Stimulated activated CD4-positive, alpha-beta T cell treated with anti-CD3 and anti-CD28 coated beads, Interleukin-4, amount 100 ng/mL, for 4 hours (primary cell): ENCODE measurements at places on chromosomes 16 and 17.

DNA sequence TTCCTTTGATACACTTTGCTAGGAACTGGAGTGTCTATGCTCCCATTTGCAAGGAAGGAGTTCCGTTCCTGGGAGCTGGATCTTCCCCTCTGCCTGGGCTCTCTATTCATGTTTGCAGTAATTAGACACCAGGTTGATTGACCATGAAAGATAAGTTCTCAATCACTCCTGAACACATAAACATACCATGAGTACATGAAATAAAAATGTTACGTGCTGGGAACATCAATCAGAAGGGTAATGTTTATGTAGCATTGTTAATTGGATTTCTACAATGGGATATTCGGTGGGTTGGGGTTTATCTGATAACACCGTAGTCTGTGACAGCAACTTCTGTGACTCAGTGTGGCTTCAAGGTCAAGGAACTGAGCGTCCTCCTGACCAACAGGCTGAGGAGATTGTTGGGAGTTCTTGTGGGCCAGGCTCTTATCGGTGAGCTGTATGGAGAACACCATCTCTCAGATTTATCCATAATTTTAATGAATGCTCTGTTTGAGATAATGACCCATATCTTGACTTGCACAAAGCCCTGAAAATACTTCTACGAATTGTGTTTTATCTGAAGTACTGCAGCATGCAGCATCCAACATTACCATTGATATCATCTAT lies 136.4 kb downstream of the NPIPB5 start:
- DNase-seq = no peak

GRCh38 chr16:2365397-2366294 lies 25.1 kb upstream of the ABCA3 start:
- no peak for DNase-seq

- DNase-seq = no peak
Observed at GRCh38 chr17:81480140-81481072, 32.2 kb downstream of the ACTG1 start.

GRCh38 chr16:89099905-89100304 lies 6.3 kb downstream of the ACSF3 start:
- DNase-seq = no peak

DNA sequence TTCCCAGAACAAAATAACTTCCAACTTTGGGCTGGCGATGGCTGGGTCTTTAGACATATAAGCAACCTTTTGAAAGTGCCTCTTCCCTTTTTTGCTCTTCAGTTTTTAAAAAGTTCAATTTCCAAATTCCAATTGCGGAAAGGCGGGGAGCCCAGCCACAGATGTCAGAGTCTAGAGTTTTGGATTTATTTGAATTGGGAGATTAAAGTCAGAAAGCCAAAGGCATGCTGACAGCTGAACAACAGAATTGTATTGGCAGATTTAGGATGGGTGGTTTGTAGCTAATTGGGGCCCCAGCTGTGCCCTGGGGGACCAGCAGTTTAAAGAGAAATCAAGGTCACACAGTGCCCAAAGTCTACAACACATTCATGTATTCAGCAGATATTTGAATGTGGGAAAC lies 10.5 kb downstream of the YPEL2 start:
- DNase-seq = no peak

DNA sequence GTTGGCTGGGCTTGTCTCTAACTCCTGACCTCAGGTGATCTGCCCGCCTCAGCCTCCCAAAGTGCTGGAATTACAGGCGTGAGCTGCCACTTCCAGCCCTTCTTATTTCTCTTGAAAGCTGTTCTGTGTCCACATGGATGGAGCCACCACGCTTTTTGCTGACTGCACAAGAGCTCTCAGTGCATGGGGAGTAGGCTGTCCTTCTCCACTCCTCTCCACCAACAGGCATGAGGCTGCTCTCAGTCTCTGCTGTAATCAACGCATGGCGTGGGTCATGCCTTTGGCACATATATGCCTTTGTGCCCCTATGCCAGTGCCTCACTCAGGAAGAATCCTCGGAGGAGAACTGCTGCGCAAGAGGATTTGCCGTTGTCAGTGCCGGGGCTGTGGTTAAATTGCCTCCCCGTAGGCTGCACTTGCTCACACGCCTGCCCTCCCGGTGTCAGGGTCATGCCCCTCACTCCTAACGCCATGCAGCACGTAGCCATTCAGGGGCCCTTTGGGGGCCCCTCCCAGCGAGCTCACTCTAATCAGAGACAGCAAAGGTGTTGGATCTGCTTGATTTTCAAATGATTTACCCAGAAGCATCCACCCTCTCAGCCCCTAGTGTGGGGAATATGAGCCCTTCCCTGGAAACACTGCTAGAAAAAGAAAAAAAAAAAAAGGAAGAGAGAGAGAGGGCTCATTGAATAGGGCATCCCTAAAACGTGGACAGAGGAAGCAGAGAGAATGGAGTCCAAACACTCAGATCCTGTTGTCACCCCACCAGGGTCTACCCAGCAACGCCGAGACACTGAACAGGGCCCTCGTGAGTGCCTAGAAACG lies 47.5 kb upstream of the ZCCHC14 start:
- DNase-seq = no peak

GRCh38 chr16:69483611-69484010 lies 59.2 kb downstream of the CYB5B start:
- DNase-seq = no peak

DNA sequence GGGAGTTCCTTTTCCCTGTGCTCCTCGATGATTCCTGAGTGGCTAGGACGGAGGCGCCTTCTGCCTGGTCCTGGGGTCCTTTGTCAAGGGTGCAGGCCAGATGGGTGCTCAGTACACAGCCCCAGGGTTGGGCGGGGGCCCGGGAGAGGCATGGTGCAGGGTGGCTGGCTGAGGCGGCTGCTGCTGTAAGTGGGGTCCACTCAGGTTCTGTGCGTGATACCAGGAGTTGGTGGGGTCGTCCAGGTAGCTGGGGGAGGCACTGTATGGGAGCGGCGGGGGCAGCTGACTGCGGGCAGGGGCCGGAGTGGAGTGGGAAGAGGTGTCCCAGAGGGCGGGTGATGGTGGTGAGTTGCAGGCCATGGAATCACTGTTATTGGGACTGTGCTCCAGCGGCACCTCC lies 3.6 kb downstream of the DLX3 start:
- DNase-seq = no peak

DNA sequence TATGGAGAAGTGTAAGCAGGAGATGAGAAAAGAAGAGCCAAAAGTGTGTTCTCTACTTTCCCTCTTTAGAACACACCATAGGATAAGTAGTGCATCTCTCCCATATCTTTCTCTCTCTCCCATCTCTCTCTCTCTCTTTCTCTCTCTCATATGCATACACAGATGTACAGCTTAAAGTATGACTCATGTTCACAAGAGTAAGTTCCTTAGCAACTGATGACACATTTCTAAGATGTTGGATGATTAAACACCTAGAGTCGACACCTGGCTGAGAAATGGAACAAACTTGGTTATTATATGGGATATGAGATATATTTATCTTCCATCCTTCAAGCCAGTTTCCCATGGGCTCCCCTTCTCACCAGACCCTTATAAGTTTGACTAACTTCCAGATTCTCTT lies 113.5 kb downstream of the TMEM132E start:
- DNase-seq = no peak

GRCh38 chr17:44205962-44206824 lies 6.5 kb upstream of the ATXN7L3 start:
- DNase-seq = no peak

DNA sequence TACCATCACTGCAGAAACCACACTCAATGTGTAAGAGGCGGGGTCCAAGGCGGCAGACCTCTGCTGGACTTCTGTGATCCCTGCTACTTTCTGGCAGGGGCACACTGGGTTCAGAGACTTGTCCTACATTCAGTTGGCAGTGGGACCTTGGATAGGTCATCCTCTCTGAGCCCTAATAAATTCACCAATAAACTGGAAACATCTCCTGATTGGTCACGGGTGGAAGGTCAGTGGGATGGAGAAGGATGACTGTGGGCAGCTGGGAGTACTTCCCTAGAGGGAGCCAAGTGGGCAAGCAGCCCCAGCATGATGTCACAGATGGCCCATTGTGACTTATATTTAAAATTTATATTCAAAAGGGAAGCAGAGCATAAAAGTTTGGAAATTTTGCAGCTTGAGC lies 49.7 kb downstream of the RNF112 start:
- DNase-seq = no peak
